ENCODE measurements at places on chromosomes 2 and 18.

- no peak for DNase-seq
Observed at GRCh38 chr18:10124557-10124956, 210.7 kb downstream of the VAPA start.

- DNase-seq = no peak
Observed at GRCh38 chr2:234435836-234436481, 60.9 kb downstream of the ARL4C start.

DNA sequence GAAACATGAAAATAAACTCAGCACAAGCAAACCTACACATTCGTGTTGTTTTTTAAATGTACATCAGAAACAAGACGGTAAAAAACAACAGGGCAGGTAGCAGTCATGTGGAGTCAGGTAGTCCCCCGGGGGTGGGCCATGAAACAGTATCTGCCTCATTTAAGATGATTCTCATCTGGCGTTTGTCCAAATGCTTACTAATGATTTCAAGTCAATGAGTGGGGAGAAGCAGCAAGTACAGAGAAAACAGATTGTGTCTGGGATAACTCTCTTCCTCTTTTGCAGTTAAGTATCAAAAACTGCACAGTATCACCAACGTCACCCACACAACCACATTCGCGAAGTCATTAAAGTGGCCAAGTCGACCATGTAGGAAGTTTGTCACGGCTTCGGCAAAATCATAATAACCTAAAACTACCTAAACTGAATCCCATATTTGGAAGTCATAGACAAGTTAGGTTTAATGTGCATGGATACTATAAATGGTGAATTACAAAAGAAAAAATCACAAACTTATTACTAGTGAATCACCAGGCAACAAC lies 1.3 kb downstream of the LAPTM4A start:
- peak; percentile 67 for DNase-seq

DNA sequence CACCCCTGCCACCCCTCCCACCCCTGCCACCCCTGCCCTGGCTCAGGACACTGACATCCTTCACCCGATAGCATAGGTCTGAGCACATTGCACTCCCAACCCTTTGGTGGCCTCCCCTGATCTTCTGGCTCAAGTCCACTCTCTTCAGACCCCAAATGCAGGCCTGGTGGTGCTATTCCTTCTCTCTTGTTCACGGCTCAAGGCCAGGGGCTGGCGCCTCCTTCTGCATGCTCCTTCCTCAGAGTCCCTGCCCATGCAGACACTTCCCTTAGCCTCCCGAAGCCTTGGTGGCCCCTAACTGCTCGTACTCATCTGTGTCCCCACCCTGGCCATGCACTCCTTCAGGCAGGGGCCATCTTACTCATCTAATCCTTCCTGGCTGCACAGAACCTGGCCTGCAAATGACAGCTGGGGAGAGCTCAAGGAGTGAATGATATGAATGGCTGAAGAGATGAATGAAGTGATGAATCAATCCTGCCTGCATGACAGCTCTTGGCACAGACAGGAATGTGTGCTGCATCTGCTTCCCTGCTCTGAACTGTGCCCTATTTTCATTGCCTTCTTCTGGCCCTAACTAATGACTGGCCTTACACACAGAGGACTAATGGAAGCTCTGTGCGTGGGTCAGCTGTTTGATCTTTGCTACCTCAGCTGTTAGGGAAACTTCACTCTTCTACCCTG lies 290.8 kb downstream of the DYSF start:
- no peak for DNase-seq

GRCh38 chr2:62364791-62365528 lies 141.0 kb downstream of the TMEM17 start:
- no peak for DNase-seq

DNA sequence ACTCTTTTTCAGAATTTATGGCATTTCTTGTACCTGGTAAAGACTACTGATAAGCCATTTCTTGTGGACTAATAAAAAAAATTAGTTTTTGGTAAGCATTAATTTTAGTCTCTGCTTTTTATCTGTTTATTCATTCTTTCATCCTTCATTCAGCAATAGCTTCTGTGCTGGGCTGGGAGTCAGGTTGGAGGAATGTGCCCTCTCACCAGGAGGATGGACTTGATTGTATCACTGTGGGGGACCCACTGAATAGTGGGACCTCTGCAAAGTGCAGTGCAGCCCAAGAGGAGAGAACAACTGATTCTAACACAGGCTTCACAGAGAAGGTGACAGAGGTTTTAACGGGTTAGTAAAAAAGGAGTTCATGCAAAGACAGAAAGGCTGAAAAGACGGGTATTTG lies 39.1 kb downstream of the CDC42EP3 start:
- no peak for DNase-seq

DNA sequence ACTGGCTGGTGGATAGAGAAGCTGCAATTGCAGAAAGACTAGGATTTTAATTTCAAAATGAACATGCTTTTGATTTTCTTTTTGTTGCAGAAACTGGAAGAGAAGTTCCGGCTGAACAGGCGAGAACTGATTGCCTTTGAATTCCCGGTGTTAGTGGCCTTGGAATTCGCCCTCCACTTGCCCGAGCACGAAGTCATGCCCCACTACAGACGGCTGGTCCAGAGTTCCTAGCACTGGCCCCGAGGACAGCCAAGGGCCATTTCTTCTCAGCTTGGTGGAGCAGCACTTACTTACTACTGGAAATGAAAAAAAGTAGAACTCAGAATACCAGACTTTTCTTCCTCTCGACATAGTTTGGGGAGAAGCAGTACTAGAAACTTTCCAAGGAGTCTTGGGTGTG lies 121.9 kb downstream of the CABLES1 start:
- DNase-seq = no peak

DNA sequence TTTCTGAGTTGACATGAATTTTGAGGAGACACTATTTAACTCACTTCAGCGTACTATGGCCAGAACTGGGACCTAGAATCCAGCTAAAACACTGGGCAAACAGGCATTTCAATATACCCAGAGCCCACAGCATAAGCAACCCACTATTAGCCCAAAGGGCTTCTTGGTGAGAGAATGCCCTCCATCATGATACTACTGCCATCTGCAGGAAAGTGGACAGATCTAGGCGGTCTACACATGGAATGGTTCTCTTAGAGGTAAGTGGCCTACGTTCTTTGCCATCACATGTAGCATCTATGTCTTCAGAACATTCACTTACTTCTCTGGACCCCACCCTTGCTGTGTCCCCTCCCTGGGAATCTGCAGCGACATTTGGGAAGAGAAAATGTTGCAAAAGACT lies 181.3 kb upstream of the LINC00305 start:
- no peak for DNase-seq

GRCh38 chr2:62156861-62157496 lies 38.9 kb upstream of the B3GNT2 start:
- no peak for DNase-seq

DNA sequence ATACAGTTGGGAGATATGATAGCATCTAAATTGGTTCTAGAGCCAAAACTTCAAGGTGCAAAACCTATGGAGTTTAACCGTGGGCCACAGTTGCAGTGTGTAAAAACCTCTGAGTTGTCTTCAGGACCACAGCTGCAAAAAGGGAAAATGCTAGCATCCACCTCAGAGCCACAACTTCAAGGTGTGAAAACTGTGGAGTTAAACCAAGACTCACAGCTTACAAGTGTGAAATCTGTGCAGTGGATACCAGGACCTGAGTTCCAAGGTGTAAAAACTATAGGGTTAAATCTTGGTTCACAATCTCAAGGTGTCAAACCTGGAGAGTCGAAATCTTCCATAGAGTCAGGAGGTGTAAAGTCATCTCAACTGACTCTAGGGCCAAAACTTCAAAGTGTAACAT lies 10.4 kb upstream of the ZNF512 start:
- no peak for DNase-seq

GRCh38 chr2:237405605-237406004 lies 8.4 kb downstream of the COL6A3 start:
- no peak for DNase-seq

DNA sequence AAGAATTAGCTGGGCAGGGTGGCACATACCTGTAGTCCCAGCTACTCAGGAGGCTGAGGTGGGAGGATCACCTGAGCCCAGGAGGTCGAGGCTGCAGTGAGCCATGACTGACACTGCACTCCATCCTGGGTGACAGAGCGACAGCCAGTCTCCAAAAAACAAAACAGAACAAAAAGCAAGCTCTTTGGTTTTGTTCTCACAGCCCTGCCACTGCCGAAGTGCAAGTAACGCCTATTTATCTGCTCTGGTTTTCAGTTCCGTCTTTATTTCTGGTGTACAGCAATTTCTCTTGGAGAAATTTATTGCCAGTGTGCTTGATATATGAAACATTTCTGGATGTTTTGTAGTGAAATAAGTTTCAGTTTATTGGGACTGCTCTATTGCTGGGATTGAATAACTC lies 61.9 kb downstream of the RAB10 start:
- no peak for DNase-seq

GRCh38 chr2:168712053-168712452 lies 90.4 kb upstream of the NOSTRIN start:
- no peak for DNase-seq

DNA sequence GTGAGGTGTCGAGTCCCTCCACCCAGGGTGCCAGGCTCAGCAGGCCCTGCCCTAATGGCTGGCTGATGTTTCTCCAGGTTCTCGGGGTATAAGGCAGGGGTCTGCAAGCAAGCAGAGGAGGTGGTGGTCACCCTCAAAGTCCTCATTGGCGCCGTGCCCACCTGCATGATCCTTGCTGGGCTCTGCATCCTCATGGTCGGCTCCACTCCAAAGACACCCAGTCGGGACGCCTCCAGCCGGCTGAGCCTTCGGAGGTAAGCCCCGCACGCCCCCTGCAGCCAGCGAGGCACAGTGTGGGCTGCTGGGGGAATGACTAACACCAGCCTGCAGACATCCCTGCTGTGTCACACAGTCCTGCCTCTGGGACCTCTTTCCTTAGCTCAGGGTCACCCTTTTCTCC lies 14.1 kb downstream of the MFSD2B start:
- DNase-seq = no peak

DNA sequence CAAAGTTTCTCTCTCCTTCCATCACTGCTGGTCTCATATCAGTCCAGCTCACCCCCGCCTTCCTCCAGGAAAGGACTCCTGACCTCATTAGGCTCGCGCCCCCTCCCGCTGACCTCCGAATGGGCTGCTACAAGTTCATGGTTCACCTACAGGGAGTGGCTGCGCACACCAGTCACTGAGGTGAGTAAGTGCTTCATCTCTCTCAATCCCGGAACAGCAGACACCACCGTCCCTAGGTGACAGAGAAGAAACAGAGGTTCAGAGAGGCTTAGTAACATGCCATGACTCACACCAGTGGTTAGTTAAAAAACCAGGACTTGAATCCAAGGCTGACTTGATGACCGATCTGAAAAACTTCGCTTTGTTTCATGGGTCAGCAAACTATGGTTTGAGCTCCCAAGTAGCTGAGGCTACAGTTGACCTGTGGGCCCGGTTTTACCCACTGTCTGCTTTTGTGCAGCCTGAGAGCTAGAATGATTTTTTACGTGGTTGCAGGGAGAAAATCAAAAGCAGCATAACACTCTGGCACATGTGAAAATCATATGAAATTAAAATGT lies 42.0 kb downstream of the ZFP36L2 start:
- peak; percentile 81 for DNase-seq

- DNase-seq = peak; percentile 20
Observed at GRCh38 chr2:27494944-27495554, at the start of gene FNDC4. FNDC4 (minus strand) TSS chr2:27495200; CDS start chr2:27494679, 521 bp downstream.

DNA sequence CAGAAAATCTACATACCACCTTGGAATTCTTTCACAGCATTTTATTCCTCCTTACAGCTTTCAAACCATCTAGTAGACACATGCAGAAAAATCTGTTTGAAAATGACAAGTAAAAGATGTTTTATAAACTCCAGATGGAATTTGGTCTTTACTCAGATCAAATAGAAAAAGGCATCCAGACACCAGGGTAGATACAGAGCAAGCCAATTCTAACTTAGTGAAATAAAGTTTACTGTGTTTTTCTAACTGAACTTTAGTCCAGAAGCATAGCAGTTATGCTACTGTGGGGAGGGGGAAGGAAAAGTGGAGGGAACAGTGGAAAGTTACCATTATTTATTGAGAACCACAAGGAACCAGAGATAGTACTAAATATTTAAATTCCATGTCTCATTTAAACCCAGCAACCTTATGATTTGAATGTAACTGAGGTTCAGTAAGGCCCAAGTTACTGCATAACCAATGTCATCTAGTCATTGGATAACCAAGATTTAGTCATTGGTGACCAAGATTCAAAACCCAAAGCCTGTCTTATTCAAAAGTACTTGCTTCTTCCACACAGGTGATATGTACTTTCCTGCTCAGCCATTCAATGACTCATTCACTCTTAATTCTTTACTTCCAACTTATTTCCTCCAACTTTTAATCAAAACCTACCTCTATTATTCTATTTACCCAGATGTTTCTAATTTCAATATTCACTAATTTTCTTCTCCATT lies 57.7 kb downstream of the RAD51AP2 start:
- DNase-seq = no peak

GRCh38 chr18:51211552-51211951 lies 14.1 kb upstream of the MEX3C start:
- DNase-seq = peak; percentile 7

DNA sequence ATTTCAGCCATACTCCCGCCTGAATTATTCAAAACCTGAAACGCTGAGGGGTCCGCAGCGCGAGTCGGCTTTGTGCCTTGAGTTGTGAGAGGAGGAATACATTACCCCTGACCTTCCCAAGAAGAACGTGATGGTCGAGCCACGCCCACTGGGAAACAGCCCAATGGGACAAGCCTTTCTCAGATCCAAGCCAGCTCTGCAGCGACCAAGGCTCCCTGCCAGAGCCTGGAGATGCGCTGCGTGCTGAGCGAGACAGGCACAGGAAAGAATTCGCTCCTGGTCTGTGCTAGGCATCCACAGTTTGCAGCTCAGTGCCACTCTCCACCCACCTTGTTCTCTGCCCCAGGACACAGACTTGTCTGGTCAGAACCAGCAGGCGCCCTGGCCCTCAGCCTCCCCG lies 74.1 kb upstream of the GLI2 start:
- no peak for DNase-seq

- DNase-seq = no peak
Observed at GRCh38 chr2:69505710-69506109, 68.5 kb upstream of the NFU1 start.

DNA sequence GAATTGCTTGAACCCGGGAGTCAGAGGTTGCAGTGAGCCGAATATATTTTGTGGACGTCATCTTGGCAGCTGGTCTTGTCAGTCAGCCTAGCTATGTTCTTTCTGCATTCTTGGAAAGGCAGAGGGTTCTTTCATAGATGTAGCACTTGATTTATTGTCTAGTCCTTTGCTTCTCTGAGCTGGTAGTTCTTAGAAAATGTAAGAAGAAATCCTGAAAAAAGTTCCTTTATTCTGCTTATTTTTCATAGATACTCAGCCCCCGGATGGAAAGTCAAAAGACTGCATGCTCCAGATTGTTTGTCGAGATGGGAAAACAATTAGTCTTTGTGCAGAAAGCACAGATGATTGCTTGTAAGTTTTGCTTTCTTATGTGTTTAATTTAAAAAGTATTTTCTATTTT lies 21.3 kb downstream of the PLEKHB2 start:
- no peak for DNase-seq

GRCh38 chr2:146602856-146603255 lies 1242.0 kb upstream of the ACVR2A start:
- no peak for DNase-seq

All from RWPE1 (cell line).